ENCODE measurements at places on chromosomes 6 and 20.

DNA sequence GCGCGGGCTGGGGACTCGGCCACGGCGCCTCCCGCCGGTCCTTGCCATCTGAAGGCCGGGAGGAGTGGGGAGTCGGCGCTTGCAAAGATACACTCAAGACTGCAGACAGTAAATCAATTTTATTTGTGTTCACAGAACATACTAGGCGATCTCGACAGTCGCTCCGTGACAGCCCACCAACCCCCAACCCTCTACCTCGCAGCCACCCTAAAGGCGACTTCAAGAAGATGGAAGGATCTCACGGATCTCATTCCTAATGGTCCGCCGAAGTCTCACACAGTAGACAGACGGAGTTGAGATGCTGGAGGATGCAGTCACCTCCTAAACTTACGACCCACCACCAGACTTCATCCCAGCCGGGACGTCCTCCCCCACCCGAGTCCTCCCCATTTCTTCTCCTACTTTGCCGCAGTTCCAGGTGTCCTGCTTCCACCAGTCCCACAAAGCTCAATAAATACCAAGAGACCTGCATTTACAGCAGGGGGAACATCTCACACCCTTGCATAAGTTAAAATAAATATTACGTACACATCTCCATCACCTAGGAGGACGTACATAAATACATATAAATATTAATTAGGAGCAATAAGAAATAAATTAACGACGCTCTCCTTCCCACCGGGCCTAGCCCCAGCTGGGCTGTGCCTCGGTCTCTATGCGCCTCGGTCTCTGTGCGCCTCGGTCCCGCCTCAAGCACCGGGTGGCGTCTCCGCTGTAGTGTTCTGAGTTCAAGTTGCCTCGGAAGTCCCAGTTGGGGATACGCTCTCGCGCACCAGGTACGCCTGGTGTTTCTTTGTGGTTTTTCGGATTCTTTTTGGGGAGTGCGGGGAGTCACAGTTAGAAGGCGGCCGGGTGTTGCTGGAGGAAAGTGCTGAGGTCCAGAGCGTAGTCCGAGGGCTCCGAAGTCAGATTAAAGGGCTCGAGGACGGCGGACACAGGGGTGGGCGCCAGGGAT, 889 bp upstream of the FLOT1 start:
- DNase-seq: no peak

GRCh38 chr6:163922562-163922961, 508.0 kb downstream of the QKI start:
- DNase-seq: no peak

DNA sequence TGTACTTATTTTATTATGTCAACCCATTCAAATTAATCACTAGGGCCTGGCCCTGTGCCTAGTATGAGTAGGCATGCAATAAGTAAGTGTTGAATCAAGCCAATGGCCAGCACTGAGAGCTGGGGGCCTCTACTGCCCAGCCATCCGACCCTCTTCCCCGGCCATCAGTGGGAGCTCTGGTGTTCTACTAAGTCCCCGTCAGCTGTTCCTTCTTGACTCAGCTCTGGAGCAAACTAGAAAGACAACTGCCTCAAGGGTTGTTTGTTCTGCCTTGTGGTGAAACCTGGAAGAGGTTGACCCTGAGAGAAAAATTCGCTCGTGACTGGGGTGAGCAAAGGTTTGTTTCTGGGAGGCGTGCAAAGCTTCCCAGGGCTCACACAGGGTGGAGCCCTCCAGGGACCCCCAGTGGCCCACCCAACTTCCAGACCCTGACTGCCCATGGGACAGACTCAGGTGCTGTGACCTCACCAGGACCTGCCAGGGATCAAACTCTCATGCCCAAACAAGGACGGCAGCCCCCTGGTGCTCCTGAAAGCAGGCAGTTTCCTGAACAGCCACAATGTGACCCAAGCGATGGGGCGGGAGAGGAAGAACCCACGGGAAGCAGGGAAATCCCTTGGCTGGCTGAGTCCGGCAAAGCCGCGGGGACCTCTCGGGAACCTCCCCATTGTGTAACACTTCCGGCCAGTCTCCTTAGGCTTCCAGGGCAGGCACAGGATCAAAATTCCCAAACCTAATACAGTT, 50.4 kb downstream of the BANF2 start:
- no peak for DNase-seq

DNA sequence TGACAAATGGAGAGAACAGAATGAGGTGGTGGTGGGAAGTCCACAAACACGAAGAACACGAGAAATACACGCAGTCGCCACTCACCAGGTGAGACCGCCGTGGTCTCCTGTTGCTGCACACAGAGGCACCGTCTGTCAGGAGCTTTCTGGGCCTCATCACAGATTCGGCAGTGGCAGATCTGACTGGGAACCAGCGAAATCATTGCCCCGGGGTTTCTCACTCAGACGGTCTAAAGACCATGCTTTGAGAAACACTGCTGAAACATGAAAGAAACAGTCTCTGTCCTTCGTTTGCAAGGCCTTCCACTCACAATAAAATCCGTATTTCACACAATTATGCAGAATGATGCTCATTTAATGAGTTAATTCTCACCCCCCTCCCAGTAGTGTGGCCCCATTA, 130.9 kb upstream of the AFDN start:
- DNase-seq: no peak

DNA sequence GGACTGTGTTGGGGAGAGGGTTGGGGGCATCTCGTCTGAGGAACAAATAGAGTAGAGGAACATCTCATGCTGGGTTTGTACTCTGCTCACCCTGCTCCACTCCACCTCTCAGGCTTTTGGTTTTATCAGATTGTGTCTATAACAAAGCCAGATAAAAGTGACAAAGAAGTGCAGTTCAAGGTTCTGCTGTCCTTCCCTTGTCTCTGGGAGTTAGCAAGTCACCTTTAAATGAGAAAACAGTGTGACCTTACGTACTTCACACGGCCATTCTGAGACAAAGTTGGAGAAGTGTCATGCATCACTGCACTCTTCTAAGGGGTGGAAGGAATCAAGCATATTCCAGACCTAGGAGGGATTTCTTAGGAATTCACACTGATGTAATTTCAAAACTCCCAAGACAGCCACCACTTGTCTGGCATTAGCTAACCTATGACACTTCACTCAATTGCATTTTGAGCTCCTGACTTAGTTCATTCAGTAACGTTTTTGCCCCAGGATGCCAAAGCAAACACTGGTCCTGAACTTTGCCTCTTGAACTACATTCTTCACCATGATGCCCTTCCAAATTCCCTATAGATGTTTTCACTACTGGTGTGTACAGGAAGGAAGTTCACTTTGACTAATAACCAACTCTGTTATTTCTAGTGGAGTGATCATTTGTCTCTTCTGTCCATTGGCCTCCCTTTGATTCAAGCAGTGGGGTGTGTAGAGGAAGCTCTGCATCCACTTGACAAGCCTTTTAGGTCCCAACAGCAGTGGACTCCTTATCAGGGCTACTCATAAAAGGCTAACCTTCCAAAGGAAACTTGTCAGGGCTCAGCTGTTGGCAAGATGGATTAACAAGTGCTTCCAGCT, 647.6 kb upstream of the FLRT3 start:
- DNase-seq: no peak

GRCh38 chr20:48458601-48459385, 369.0 kb downstream of the PREX1 start:
- DNase-seq: no peak

DNA sequence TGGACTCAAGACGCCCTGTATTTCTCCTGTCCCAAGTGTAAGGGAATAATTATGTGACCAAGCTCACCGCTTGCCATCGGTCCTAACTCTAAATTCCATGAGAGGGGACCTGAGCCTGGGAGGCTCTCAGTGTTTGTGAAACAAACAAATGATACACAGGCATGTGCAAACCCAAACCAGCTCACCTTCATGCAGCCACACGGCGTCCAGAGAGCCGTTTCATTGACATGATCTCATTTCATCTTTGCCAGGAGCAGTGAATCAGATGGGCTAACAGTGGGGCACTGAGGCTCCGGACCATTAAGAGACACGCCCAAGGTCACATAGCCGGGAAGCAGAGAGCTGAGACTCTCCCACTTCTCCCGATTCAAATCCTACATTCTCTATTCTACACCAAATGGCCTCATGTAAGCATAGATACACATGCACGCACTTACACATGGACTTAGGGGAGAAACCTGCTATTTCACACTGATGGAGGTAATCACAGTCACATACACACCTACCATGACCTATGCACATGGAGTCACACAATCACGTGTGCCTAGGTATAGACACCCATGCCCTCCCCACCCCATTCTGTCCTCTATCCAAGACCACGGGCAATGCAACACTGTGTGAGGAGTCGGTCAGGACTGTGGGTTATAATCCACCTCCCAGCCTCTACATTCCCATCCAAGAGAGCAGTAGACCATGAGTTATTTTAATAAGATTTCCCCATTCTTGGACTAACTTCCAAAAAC, 1.1 kb downstream of the BNIP5 start:
- DNase-seq: no peak

- no peak for DNase-seq
These were observed 371.6 kb downstream of the BCKDHB start for GRCh38 chr6:80478030-80478429.

GRCh38 chr6:119142041-119142440, 63.6 kb upstream of the FAM184A start:
- no peak for DNase-seq

- DNase-seq: peak; percentile 97
These were observed 335.7 kb downstream of the NRN1 start for GRCh38 chr6:5670811-5671561.

DNA sequence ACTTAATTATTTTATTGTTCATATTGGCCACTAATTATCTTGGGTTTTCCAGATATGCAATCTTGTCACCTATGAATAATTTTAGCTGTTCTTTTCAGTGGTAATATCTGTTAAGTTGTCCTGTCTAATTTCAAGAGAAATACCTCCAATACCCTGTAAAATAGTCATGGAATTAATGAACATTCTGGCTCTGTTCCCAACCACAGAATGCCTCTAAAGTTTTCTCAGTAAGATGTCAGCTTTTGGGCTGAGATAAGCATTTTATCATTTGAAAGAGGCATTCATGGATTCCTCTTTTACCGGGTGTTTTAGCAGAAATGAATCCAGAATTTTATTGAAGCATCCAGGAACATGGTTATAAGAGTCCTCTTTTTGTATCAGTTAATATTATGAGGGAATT, 109.3 kb downstream of the WDR27 start:
- DNase-seq: no peak

DNA sequence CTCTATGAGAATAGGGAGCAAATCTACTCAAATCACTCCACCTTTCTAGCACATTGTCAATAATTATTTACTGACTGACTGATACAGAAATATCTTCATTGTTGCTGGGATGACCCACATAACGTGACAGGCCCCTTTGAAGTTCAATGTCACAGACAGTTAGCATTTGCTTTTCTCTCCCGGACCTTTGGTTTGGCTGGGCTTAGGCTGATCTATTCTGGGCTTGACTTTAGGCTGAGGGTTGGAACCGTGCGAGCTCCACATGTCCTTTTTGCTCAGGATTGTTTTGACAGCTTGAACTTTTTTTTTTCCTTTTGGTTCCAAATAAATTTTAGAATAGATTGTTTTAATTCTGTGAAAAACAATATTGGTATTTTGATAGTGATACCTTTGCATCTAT, 12.0 kb downstream of the ULBP3 start:
- no peak for DNase-seq

- DNase-seq: no peak
These were observed 39.6 kb upstream of the PDE10A start for GRCh38 chr6:165702669-165703068.

DNA sequence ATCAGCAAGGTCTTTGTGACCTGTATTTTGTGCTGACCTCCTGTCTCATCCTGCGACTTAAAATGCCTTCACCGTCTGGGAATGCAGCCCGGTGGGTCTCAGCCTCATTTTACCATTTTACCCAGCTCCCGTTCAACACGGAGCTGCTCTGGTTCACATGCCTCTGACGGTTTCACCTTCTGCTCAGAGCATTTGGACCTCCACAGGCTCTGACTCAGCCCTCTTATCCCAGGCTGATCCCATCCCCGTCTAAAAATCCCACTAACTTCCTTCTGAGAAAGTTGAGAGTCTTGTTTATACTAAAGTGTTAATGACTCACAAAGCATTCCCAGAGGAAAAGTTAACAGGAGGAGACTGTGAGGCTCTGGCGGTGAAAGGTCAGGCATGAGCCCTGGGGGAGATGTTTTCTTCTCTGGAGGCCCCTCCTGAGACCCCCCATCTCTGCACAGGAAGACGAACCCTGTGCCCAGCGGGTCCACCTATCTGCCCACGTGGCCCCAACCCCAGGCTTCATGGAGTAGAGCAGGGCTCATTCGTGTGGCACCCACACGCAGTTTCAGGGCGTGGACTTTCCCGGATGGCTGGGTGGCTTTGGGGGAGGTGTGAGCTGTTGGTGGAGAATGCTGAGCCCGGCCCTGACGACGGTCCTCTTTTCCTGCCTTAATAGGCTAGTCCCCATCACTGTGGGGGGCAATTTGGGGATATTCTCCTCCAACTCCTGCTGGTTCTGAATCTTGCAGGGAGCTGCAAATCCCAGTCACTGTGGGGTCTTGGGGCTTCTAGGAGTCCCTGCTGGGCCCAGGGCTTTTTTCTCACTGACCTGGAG, 3.3 kb upstream of the BIRC7 start:
- DNase-seq: no peak

GRCh38 chr20:56171087-56172012, 77.2 kb upstream of the MC3R start:
- DNase-seq: peak; percentile 35

DNA sequence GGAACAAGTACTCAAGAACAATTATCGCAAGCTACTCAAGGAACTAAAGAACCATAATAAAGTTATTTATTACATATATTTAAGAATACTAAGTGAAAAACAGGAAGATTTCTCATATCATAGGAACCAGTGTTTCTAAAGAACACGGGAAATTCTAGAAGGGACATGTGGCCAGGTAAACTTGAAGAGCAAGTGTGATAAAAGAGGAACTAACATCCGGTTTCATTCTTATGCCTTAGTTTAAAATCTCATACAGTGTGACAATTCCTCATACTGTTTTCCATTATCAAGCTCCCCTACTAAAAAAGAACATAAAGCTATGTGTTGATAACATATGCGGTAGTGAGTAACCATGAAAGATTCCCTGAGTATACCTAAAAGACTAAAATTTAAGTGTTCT, 163.5 kb upstream of the SHLD1 start:
- DNase-seq: no peak

DNA sequence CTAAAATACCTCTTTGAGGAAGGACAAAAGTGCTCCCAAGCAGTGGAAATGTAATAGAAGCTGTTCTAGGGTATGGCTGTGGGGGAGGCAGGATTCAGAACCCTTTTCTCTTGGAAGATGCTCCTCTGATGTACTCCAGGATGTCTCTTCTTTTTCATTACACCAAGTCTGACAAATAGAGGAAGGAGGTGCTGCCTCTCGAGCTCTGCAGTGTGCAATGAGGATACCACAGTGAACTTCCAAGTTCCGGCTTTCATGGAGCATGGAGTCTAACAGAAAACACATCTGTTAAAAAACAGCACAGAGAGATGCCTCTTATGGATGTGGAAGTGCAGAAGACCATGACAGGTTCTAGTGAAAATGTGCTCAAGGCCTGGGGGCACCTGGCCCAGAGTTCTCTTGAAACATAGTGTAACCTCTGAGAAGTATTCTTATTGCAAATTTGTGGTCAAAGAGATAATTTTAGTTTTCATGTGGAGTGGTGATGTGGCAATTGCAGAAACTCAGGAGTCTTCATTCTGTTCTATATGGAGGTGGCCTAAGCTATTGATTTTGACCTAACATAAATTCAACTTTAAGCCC, 362.0 kb upstream of the CITED2 start:
- no peak for DNase-seq

GRCh38 chr6:156336733-156337132, 440.4 kb upstream of the ARID1B start:
- DNase-seq: no peak

All from SHP77 treated with DMSO at 0.1 percent for 48 hours (cell line).